ENCODE measurements at places on chromosomes 5 and 9.

DNA sequence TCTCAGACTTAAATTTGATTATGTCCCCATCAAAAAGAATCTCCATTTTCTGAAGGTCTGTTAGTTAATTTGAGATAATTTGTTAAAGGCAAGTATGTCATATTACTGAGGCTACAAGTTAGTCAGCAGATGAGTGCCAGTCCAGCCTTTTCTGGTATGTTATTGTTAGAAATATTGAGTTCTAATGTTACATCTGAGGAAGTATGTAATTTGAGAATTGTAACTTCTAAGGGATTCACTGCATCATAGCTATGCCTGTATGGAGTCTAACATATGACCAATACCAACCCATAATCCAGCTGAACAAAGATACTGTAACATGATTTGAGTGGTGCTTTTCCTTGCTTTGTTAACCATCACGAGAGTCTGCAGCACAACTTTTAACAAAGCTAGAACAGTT lies 13.9 kb downstream of the SLC23A1 start:
- DNase-seq: no peak

- no peak for DNase-seq
These were observed 290.3 kb downstream of the NSG2 start for GRCh38 chr5:174335682-174336364.

- DNase-seq: no peak
These were observed 3.2 kb upstream of the TMEM171 start for GRCh38 chr5:73117088-73117740.

- no peak for DNase-seq
These were observed 13.7 kb upstream of the CERCAM start for GRCh38 chr9:128406848-128407391.

GRCh38 chr5:130316971-130317680 lies 412.9 kb downstream of the CHSY3 start:
- no peak for DNase-seq

- no peak for DNase-seq
These were observed 109.8 kb upstream of the ATP10B start for GRCh38 chr5:160961761-160962160.

- no peak for DNase-seq
These were observed 22.8 kb upstream of the NDST1 start for GRCh38 chr5:150484964-150485692.

GRCh38 chr5:164627021-164627420 lies 1121.6 kb downstream of the MAT2B start:
- no peak for DNase-seq

DNA sequence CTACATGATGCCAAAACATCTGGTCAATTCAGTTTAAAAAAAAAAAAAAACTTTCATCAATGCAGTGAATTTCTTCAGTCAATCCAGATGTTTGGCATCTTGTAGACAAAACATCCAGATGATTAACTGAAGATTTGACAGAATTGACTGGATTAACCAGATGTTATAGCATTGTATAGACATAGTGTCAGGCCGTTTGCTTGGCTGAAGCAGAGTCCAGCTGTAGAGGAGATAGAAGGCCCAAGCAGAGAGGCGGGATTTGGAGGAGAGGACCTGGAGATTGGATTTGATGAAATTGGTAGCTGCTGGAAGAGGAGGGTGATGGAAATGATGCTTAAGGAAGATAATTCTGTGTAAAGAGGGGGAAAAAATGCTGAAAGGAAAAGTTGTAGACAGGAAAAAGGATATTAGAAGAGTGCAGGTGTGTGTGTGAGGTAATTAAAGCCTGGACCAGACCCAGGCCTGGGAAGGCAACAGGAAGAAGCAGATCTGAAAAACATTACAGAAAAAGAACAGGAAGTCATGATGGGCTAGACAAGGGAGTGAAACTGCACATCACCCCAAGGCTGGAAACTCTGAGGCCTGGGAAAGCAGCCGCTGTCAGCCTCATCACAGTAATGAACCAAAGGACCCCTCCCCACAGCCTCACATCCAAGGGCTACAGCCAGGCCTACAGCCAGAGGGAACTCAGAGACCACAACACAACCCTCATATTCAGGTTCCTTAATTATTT lies 258.3 kb downstream of the CWC27 start:
- no peak for DNase-seq

- DNase-seq: no peak
These were observed 4.2 kb upstream of the PSMD5 start for GRCh38 chr9:120846906-120847305.

DNA sequence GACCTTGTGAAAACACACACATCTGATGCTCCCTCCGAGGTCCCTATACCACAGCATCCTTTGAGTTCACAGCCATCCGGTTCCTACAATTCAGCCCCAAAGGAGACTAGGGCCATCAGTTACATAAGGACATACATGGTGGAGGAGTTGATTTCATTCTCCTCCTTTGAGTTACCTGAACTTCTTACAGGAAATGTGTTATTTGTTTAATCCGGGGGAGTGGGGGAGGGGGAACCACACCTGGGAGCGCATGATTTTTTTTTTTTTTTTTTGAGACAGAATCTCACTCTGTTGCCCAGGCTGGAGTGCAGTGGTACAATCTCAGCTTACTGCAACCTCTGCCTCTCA lies 30.7 kb downstream of the SEMA4D start:
- DNase-seq: no peak

DNA sequence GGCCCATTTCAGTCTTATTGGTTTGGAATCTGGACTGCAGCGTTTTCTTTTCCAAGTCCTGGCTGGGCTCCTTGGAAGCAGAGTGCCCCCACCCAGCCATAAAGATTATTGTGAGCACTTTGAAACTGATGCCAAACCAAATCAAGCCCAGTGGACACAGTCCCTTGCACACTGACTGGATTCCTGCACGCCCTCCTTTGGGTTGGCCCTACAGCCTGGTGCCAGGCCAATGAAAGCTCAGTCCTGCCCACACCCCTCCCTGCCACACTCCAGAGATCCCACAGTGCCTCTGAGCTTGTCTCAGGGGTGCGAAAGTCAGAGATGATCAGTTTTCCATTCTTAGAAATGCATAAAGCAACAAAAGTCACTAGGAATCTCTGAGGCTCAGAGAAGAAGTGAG lies 181.9 kb downstream of the CETN3 start:
- no peak for DNase-seq

- no peak for DNase-seq
These were observed 10.0 kb upstream of the INSL6 start for GRCh38 chr9:5195463-5195862.

GRCh38 chr9:104850786-104851545 lies 77.0 kb downstream of the ABCA1 start:
- no peak for DNase-seq

DNA sequence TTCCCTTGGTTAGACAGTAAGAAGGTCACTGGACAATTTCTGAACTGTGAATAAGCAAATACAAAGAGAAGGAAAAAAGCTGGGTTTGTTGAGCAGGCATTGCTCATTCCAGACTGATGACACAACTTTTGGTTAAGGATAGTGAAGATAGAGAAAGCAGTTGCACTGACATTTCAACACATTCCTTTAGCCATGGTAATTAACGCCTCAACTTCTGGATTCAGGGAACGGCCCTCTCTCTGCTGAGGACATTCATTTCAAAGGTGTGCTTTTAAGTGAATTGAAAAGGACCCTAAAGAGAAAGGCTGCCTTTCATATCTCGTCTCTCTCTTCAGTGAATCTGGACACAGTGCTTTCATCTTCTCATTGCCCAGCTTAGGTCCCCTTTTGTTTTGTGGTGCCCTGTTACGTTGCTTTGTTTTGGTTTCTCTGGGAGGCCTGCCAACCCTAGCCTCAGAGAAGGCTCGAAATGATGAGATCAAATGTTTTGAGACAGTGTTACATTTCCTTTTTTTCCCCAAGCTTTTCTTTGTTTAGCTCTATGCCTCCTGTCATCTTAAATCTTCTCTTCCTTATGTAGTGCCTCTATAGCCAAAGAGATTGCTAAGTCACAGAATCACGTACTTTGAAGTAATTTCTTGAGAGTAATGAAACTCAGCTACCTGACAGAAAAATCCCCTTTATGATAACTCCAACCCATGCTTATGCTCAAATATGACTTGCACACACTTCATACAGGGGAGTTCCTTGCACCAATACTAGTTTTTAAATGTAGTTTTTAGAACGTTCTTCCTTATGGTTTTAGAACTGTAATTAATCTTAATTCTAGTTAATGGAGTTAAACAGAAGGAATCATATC lies 94.4 kb upstream of the IFNE start:
- DNase-seq: no peak

GRCh38 chr5:142397178-142397577 lies 72.4 kb upstream of the SPRY4 start:
- DNase-seq: no peak

DNA sequence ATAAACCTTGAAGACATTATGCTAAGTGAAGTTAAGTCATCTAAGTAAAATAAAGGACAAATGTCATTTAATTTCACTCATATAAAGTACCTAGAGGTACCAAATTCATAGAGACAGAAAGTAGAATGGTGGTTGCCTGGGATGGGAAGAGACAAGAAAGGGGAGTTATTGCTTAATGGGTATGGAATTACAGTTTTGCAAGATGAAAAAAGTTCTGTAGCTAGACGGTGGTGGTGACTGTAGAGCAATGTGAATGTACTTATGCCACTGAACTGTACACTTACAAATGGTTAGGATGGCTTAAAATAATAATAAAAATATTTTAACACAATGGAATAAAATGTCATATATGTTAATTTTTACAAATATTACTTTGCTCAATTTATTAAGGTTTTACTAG lies 128.0 kb downstream of the MPDZ start:
- DNase-seq: no peak

- DNase-seq: no peak
These were observed 21.3 kb downstream of the NREP start for GRCh38 chr5:111735583-111736270.

GRCh38 chr9:127147251-127147650 lies 24.8 kb upstream of the ANGPTL2 start:
- DNase-seq: no peak

DNA sequence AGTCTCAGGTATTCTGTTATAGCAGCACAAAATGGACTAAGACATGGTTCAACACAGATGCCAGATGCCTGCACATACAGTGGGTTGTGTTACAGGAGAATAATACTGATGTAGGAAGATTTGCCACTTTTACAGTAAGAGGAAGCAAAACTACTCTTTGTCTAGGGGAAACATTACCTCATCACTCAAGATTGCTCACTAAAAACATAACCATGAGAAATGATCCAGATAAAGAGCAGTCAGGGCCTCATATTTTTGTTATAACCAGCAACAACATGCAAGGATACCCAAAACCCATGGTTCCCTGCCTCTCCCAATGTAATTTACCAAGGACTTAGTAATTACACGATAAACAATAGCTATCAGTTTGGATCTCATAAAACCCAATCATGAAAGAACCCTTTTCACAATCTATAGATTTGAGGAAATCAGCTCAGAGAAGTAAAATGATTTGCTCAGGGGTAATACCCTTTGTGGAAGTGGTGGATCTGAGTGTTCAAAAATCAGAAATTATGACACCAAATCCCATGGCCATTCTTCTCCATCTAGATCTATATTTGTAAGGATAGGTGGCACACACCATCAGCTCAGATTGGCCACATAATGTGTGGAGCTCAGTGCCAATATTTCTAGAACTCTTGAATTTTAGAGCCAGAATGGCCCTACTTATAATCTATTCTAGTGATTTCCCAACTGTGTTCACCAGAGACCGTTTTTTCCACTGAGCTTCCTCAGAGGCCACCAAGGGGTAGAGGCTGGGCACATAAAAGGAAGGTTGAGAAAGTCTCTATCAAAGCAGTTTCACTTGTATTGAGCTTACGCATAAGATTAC lies 27.8 kb downstream of the DPYSL3 start:
- DNase-seq: no peak

- no peak for DNase-seq
These were observed 27.0 kb downstream of the GNAQ start for GRCh38 chr9:78004478-78005229.

GRCh38 chr5:65674749-65675148 lies 47.2 kb downstream of the SGTB start:
- DNase-seq: no peak

DNA sequence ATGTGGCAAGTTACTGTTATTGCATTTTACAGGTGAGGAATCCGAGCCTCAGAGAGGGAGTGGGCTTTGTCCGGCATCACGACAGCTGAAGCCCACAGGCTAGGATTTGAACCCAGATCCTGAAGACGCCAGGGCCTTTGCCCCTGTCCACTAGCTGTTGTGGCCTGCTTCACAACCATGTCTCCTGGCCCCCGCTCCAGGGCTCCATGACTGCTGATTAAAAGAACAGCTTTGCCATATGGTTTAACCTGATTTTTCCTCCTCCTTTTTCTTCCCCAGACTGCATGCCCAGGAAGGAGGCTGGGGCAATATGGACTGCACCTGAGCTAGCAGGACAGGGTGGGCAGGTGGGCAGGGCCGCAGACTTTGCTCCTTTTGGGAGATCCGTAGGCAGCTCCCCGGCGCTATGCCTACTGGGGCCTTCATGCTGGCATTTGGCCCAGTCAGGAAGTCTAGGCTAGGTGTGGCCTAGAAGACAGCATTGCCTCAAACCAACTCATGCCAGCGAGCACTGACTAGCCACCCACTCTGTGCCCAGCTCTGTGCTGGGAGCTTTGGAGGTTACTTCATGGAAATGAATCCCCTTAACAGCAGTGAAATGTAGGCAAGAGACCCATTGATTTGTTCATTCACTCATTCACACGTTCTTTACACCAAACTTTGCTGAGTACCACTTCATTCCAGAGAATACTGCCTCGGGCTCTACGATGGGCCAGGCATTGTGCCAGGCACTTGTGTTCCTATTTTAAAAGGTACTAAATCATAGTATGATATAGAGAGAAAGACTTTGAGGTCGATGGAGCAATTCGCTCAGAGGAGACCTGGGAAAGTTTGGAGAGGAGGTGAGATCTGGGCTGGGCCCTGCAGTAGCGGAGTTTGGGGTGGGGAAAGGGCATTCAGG lies 94.3 kb upstream of the CPEB4 start:
- no peak for DNase-seq

- DNase-seq: no peak
These were observed 551 bp upstream of the CAAP1 start for GRCh38 chr9:26893030-26893676.

DNA sequence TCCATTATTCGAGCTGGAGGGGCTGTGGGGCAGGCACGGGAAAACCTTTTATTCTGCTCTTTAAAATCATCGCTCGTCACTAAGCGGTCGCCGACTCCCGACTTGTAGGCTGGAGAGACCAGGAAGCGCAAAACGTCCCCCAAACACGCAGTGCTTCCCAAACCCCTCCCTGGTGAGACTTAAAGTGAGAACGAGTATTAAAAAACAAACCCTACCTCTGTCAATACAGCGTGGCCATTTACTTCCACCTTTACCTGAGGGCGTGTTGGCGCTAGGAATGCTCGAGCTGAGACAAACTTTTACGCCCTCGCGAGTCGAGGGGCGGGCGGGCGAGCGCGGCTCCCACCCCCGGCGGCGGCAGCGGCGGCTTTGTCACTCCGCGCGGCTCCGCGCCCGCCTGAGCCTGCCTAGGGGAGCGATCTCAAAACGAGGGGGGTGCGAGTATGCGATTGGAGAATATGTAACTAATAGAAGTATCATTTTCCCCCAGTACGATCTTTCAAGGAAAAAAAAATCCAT lies at the start of gene NR2F1-AS1:
Gene NR2F1-AS1 (minus strand): TSS at position 293 of the 519 bp plus-strand sequence.
- no peak for DNase-seq
